ENCODE measurements at places on chromosomes 11 and 22.

GRCh38 chr11:11710556-11710955 is 88.8 kb upstream of the GALNT18 start:
- no peak for DNase-seq

- DNase-seq = no peak
Measured at GRCh38 chr11:94089341-94089740, 39.3 kb upstream of the PANX1 start.

- no peak for DNase-seq
Measured at GRCh38 chr22:19352217-19352616, 60.7 kb upstream of the CLTCL1 start.

DNA sequence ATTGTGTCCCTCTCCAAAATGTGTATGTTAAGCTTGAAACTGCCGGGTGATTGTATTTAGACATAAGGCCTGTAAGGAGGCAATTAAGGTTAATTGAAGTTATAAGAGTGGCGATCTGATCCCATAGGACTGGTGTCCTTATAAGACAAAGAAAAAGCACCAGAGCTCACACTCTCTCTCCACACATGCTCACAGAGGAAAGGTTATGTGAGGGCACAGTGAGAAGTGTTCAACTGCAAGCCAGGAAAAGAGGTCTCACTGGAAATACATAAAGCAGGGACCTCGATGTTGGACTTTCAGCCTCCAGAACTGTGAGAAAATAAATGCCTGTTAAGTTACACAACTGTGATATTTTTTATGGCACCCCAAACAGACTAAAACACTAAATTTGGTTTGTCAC is 1233.8 kb upstream of the CNTN5 start:
- no peak for DNase-seq

DNA sequence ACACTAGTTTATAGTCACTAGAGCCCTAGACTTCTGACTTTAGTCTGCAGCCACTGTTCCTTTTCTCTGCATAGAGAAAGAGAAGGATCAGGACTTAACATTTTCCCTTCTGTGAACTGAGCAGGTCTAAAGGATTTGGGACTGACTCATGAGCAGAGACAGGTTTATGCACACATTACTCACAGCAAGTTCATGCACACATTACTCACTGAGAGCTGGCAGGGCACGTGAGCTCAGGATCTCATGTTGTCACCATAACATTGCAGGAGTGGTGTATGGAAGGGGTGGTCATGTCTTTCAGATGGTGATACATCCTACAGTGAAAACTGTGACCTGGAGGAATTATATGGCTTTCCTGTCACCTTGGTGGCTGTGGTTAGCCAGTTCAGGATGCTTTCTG is 56.4 kb downstream of the CEP164 start:
- DNase-seq = no peak

GRCh38 chr22:20783844-20784723 is 10.2 kb downstream of the SERPIND1 start:
- peak; percentile 47 for DNase-seq

DNA sequence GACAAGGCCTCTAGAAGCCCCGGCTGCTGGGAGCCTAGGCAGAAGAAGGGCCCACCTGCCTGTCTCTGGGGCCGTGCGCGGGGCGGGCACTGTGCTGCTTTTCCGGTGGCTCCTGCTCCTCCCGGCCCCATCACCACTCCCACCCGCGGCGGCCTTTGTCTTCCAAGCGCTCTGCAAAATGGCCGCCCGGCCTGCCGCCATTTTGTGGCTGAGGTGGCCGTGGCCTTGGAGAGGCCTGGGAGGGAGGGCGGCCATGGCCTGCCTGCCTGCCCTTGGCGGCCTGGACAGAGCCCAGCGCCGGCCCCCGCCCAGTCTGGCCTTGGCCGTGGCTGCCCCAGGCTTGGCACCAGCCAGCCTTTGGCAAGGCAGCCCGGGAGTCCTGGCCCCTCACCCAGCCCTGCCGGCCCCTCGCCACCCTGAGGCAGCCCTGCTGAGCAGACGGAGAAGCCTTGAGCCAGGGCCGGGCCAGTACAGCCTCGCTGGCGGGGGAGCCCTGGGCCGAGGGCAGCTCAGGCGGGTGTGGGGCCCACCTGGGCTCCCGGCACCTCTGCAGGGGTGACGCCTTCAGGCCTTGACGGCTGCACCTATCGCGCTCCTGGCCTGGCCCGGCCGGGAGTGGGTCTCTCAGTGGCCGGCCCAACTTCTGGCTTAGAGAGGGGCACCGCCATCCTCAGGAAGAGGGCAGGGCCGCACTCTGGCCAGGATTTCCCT is 46.0 kb upstream of the PPARA start:
- DNase-seq = no peak

GRCh38 chr11:68166969-68167368 is 45.8 kb upstream of the CHKA start:
- no peak for DNase-seq

GRCh38 chr11:60214386-60214785 is 28.6 kb downstream of the MS4A4E start:
- DNase-seq = no peak

All from GM12892 (cell line).